Activated naive CD4-positive, alpha-beta T cell (primary cell): ENCODE measurements at places on chromosomes 6 and 20.
A peak's percentile ranks its signal among the peaks of the same experiment; 100 is the strongest.

- no peak for DNase-seq
Observed at GRCh38 chr6:137349856-137350830, 131.0 kb upstream of the IFNGR1 start.

- no peak for DNase-seq
Observed at GRCh38 chr6:24880451-24880850, 55.3 kb downstream of the RIPOR2 start.

GRCh38 chr6:41559655-41560427 lies 13.7 kb downstream of the FOXP4 start:
- DNase-seq: no peak

GRCh38 chr6:39044181-39044580 lies 4.4 kb upstream of the GLP1R start:
- no peak for DNase-seq

DNA sequence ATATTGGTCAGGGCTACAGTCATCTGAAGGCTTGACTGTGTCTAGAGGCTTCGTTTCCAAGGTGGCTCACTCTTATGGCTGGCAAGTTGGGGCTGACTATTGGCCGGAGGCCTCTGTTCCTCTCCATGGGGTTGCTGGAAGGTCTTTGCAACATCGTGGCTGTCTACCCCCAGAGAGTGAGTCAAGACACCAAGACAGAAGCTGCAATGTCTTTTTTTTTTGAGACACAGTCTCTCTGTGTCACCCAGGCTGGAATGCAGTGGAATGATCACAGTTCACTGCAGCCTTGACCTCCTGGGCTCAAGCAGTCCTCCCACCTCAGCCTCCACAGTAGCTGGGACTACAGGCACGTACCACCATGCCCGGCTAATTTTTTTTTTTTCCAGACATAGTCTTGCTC lies 29.4 kb upstream of the KIF3B start:
- no peak for DNase-seq

- DNase-seq: no peak
Observed at GRCh38 chr20:43909720-43910119, 4.9 kb upstream of the TOX2 start.

- no peak for DNase-seq
Observed at GRCh38 chr6:168102315-168102985, 23.4 kb upstream of the FRMD1 start.

DNA sequence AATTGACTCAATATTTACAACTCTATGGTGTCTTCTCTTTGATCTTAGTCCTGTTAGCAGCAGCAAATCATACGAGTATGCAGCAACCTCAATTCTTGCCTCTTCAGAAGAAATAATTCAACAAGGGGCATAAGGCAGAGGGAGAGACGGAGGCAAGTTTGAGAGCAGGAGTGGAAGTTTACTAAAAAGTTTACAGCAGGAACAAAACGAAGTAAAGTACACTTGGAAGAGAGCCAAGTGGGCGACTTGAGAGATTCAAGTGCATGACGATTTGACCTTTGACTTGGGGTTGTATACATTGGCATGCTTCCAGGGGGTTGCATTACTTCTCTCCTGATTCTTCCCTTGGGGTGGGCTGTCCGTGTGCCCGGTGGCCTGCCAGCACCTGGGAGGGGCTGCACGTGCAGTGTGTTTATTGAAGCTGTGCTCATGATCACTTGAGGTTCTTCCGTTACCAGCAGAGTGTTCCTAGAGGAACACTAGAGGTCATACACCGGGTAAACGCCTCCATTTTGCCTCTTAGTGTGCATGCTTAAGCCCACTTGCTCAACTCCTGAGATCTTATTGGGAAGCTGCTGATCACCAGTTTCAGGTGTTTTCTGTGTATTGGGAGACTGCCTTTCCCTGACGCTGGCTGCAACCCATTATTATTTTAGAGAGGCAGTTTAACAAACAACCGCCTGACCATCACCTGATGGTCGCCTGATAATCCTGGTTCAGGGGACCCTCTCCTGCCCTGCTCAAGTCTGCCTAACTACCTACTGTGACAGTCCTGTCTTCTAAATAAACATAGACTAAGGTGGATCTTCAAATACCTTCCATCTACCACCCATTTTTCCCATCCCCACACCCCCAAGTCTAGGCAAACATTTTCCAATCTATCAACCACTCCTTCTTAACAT lies 172.4 kb upstream of the MYLIP start:
- DNase-seq: no peak

DNA sequence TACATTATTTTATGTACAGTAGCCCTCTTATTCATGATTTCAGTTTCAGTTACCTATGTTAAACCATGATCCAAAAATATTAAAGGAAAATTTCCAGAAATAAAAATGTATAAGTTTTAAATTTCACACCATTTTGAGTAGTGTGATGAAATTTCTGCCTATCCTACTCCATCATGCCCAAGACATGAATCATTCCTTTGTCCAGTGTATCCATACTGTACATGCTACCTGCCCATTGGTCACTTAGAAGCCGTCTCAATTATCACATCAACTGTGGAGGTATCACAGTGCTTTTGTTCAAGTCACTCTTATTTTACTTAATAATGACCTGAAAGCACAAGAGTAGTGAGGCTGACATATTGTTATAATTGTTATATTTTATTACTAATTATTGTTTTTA lies 32.3 kb upstream of the PLCB4 start:
- no peak for DNase-seq

DNA sequence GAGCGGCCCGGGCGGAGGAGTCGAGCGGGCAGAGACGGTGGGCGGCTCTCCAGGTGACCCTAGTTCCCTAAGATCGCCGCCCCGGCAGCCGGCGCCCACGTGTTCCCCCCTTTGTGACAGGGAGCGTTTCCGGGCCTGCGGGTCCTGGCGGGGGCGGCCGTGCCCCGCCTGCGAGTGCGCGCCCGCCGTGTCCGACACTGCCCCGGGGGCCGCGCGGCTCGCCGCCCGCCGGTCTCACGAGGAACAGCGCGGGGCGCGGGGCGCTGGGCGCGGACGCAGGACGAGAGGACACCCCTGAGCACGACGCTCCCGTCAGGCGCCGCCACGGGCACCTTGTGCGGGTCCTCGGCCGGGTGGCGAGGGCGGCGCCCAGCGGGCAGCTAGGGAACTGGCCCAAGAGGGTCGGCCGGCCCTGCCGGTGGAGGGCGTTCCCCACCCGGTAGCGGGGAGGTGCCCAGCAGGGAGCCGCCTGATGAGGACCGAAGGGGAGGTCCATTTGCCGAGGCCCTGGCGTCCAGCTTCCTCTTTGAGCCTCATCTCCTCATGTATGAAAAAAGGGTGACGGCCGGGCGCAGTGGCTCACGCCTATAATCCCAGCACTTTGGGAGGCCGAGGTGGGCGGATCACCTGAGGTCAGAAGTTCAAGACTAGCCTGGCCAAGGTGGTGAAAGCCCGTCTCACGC lies at the start of gene VARS1:
TSS of gene VARS1 (minus strand) at position 137 of the 683 bp plus-strand sequence. CDS start 535 bp downstream, outside the sequence.
- peak; percentile 73 for DNase-seq

- no peak for DNase-seq
Observed at GRCh38 chr6:100665041-100665380, 200.3 kb upstream of the SIM1 start.

DNA sequence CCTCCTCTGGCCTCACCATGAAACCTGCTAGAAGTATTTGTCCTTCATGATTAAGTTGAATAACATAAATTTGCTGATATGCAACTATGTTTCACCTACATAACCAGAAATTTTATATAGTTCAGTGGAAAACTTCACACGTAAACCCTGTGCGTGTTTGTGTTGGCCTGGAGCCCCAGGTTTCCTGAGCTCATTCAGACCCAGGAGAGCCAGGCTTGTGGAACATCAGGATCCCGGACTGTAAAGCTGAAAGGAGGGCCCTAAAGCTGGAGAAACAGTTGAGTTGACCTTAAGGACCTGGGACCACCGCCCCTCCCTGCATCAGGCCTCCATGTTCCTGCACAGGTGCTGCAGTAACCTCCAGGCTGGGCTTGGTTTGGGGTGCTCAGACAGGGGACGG lies 3.1 kb upstream of the SPATS1 start:
- DNase-seq: no peak

DNA sequence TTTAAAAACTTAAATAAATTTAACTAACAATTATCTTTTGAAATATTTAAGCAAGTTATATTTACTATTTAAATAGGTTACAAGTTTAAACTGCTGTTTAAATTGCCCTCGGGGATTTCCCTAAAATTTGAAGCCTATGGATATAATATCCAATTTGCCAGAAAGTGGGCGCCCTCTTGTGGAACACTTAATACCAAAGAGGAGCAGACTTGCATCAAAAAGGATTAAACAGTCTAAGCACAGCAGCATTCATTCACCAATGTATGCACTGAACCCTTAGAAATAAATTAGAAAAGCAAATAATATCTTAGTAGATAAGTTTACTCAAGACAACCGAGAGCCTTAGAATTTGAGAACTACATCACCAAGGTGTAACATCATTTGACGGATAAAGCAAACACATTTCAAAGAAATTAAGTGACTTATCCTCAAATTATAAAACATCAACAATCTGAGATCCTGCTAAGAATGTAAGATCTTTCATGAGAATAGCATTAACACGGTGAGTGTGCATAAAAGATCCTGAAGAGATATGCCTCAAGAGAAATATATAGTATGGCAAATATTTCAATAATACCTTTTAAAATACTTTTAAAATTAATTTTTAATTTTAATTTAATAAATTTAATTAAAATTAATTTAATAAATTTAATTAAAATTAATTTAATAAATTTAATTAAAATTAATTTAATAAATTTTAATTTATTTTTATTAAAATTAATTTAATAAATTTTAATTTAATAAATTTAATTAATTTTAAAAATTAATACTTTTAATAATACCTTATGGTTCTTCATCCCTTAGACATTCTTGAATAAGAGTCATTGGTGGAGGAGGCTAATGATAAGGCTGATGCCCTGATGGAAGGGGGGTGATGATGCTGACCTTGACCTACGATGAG lies 11.5 kb upstream of the MEP1A start:
- DNase-seq: no peak

DNA sequence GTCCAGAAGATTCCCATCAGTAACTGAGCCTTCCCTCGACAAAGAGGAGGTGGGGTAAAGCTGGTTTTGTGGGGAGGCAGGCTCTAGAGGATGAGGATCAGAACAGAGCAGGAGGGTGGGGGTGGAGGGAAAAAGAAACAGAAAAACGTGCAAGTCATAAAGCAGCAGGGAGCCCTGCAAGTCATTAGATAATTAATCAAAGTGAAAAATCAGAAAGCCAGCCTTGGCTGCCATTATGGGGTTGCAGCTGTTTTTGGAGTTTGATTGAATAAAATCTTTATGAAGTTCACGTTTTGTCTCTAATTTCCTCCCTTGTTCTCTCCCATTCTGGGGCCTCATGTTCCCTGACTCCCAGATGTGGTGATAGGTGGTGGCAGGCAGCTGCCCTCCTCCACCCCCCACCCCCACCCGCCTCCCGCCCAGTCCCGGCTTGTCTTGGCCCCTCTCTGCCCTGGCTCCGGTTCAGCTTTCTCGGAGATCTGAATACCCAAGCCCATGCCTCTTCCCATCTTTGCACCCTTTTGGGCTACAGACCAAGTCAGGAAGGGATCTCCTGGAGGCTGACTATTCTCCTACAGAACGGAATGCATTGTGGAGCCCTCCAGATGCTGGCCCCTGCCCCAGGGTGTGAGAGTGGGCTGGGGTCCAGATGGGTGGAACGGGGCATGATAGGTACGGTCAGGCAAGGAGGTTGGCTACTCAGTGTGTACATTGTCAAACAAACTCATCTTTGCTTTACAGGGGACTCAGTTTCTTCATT lies 141.8 kb downstream of the CDC5L start:
- DNase-seq: no peak

DNA sequence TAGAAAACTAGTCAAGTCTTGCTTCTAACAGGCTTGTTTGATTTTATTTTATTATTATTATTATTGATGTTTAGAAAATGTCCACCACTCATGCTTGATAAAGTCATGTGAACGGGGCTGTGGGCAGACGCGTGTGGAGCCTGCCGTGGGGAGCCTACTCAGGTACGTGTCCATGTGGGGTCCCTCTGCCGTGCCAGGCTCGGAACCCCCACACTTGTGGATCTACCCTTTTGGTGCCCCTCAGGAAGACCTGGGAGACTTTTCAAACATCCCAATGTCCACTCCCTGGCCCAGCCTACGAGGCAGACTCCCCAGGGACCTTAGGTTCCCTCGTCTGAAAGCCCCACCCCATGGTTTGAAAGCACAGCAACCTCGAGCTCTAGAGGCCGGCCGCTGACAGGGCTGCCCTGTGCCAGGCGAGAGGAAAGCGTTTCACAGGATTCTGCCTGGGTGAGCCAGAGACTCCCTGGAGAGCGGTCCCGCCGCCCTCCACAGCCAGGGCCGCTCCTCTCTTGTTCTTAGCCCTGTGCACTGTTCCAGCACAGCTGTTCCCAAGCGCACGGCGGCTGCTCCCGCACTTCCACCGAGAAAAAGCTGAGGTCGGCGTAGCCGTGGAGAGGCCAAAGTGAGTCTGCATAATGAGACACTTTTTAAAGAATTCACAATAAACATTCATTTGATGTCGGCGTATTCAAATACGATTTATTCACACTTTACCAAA lies 249.7 kb downstream of the TTLL2 start:
- DNase-seq: no peak

DNA sequence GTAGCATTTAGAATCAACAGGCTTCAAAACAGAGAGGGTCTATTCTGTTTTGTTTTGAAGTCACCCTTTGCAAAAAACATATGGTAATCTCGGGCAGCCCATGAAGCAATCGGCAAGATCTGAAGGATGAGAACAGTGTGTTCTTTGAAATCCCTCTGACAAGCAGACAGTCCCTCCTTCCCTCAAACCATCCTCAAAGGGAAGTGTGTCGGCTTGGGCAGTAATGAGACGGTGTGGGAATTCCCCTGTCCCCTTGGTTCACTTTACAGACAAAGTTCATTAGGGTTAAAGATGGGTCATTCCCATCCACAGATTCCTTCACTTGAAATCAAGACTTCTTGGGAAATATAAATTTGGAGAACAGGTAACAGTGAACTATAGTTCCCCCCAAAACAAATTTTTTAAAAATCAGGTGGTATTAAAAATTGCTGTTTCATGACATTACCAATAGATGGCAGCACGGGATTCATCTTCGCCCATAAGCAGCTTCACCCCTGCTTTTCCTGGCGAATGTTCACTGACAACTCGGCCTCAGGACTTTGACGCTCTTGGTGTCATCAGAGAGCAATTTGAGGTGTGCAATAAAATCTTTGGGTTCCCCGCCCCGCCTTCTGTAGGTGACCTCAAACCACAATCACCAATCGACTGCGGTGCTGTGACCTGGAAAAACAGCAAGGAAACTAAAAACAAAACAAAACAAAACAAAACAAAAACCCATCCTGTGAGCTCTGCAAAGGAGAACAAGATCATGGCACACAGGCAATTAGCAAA lies 159.3 kb upstream of the TNFAIP3 start:
- no peak for DNase-seq

- DNase-seq: no peak
Observed at GRCh38 chr6:94124333-94124732, 705.0 kb upstream of the EPHA7 start.

DNA sequence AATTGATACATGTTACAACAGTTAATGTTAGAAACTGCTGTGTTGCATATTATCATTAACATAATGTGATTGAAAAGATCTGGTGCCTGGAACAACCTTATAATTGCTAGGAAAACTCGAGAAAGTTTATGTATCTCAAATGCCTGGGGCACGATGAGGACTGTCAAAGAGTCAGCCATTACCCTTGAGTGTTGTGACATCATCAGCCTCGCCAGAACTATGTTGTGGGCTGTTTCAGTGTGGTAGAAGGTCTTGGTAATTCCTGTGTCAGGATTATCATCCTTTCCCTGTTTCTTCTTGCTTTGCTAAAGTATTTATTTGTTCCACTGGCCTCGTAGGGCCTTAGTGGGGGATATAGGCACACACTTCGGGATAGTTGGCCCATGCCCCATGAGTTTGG lies 185.1 kb downstream of the DTNBP1 start:
- DNase-seq: no peak
